ENCODE measurements at places on chromosomes 5 and 9.

GRCh38 chr5:40962207-40962955 lies 53.1 kb downstream of the C7 start:
- no peak for DNase-seq

DNA sequence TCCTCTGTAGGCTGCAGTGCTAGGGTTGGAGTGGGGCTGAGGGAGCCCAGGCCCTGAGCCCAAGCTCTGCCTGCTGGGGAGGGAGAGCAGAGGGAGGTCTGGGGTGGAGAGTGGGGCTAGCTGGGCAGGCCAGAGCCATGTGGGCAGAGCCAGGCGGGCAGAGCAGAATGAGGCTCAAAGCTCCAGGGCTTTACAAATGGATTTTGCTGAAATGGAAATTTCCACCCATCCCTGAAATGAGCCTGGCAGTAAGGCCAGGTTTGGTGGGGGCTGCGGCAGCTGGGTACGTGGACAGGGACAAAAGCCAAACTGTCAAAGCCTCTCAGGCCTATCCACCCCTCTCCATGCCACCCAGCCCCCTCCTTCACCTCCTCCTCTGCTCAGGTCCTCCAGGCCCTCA lies 74.2 kb upstream of the ARAP3 start:
- DNase-seq: no peak

DNA sequence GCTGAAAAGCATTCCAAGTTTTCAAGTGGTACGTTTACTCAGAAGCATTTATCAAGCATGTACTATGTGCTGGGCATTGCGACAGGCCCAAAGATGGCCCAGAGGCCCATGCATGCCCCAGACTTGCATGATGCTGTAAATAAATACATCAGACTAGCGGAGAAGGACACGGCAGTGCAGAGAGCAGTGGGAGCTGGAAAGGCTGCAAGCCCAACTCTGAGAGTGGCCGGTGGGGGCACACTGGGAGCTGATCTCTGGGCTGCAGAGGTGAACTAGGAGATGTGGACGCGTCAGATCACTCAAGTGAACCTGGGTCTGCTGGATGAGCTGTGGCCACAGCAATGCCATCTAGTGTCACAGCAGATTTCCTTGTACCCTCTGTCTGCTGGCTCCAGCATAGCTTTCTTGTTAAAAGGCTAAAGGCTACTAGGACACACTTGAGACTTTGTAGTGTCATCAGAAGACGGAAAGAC lies 246.9 kb downstream of the FANCC start:
- no peak for DNase-seq

GRCh38 chr9:136719195-136719880 lies 7.0 kb downstream of the DIPK1B start:
- DNase-seq: no peak

DNA sequence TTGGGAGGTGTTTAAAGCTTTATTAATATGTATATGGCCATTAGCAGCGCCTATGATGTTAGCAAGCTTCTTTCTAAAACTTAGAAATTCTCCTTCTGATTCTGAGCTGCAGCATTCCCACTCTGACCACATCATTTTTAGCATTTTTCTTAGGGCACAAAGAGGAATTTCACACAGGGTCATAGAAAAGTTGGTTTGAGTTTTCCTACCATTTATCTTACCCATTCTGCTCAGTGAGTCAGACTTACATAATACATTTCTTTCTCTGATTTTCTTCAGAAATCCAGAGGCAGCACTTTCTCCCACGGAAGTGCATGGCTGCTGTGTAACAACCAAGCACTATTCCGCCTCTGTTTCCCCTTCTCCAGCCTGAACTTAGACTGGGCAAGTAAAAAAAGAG lies 246.6 kb downstream of the ARL15 start:
- DNase-seq: no peak

GRCh38 chr5:305050-305449 lies 16.5 kb upstream of the AHRR start:
- DNase-seq: no peak

- no peak for DNase-seq
Observed at GRCh38 chr5:107112216-107112615, 558.5 kb downstream of the EFNA5 start.

DNA sequence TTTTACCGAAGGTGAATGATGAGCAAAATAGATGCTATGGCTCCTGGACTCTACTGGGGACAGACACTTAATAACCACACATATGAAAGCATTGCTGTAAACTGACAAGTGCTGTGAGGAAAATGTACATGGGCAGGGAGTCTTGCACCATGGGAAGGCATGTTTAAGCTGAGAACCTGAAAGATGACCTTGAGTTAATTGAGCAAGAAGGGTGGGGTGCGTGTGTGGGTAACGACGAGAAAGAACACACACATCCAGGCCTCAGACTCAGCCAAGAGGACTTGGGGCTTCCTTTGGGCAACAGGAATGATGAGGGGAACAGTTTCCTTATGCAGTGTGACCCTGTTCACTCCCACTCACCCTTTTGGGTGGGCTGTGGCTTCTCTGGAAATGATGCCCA lies 73.1 kb downstream of the HSPA4 start:
- DNase-seq: no peak

DNA sequence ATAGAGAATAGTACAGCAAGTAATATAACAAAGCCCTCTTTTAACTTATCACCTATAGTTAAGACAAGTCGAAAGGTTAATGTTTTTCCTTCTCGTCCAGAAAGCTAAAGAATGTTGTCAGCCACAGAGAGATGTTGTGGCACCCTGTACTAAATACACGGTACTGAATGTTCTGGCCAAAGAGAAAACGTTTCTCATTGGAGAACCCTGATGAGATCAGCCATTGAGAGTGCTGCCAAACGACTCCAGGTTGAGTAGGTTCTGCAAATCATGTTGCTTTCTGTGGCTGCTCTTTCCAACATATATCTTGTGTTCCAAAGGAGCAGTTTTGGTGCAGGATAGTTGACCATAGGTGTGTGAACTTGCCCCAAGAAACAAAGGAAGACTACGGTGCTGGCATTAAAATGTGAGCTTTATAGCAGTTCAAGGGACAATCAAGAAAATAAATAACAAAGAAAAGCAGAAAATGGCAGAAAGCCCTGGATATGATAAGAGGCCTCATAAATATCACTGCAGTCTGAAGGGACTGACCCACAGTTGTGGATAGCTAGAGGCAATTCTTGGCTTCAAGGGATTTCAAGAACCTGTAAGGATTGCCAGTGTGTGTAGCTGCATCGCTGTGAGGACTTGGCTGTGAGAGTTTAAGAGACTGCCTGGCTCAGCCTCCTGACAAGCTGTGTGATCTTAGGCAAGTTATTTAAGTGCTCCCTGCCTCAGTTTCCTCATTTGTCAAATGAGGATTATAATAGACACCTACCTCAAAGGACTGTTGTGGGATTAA lies 102.7 kb downstream of the ARHGEF28 start:
- no peak for DNase-seq

DNA sequence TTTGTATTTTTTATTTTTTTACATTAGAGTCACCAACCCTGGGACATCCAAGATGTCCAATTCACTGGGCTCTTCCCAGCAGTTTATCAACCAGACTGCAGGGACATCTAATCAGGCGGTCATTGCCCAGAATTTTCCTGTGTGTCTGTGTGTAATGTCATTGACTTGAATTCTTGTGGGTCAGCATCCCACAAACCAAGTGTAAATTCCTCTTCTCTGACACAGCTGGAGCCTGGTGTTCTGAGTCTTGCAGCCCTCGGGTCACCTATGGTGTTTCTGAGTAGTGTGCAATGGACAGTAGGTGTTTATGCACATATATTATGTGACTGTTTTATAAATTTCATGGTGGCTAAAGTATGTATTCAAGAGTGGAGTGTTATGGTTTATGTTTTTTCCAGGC lies 815.7 kb downstream of the SEMA5A start:
- DNase-seq: no peak

GRCh38 chr5:103772248-103772647 lies 209.7 kb upstream of the NUDT12 start:
- DNase-seq: no peak

- no peak for DNase-seq
Observed at GRCh38 chr5:133480866-133481265, 131.5 kb downstream of the FSTL4 start.

- DNase-seq: no peak
Observed at GRCh38 chr5:59766427-59767210, 126.9 kb downstream of the PDE4D start.

GRCh38 chr5:5424736-5425135 lies 2.3 kb downstream of the ICE1 start:
- no peak for DNase-seq

DNA sequence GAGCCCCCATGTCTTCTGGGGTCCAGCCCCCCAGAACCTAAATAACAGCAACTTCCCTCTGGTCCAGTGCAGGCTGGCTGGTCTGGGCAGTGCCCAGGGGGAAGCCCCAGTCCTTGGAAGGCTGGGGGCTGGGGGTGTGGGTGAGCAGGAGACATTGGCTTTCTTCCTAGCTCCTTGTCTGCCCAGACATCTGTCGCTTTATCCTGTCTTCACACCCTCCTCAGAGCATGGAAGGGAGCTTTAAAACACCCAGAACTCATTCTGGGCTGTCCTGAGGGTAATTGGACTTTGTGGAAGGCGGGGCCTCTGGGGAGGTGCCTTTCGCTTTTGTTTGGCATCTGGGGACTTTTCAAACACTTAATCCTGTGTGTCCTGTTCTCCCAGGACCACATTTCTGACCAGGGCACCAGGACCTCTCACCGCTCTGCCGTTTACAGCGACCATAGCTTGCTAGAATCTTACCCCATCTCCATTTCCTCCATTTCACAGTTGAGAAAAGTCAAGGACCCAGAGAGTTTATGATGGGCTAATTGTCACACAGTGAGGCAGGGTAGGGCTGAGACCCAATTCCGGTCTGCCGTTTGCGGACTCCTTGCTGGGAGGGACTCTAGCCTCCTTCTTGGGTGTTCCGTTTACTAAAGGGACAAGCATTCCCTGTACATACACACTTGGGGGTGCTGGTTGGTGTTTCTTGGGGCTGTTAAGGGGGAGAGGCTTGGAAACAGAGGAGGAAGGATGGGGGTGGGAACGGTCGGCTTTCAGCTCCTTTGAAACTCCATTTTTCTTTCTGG lies 1.1 kb downstream of the GSN start:
- DNase-seq: no peak

DNA sequence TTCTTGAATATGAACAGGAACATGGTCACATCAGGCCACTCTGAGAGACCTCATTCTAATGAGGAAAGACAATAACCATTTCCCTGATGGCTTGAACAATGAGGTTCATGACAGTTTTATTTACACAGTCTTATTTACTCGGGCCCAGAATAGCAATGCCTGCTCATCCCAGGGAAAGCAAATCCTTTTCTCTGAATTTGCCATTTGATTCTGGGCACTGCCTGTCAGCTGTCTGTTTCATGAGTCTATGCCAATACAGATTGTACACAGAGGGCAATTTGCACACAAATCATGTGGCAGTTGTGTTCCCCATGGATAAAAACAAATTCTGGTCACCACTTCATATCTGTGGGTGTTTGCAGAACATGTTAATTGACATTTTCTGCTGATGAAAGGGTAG lies 492.5 kb downstream of the ACTL7B start:
- DNase-seq: no peak

DNA sequence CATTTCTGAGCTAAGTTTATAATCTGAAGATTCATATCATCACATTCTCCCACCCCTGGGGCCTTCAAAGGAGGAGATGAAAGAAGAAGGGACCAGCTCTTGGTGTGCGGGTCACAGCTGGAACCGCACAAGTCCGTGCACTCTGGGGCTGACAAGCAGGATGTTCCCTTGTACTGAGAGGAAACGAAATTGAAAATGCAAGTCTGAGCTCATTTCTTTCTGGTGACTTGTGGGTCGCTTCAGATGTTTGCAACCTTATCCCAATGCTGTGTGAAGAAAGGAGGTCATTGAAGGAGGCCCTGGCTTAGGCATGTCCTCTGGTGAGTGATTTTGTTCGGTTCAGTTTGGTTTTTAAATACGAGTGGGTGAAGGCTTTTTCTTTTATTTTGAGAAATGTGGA lies 59.6 kb downstream of the C9orf152 start:
- peak; percentile 49 for DNase-seq

DNA sequence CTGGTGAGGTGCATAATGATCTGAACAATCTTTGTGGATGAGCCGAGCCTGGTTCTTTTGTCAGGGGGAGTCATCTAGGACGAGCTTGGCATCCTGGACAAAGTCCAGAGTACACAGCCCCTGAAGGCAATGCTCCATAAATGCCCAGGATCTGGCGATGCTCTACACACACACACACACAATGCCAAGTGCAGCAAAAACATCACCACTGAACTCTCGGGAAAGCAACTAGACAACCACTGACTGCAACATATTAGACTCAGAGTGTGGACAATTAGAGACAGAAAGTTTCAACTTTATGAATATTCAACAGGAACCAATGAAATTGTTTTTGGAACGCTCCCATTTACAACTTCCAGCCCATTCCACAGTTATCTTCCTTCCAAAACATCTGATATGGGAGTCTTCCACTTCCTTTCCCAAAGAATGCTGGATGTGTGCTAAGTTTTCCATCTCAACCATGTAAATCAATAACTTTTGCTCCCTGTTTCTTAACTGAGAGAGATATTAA lies 227.6 kb upstream of the ANKRD55 start:
- no peak for DNase-seq

DNA sequence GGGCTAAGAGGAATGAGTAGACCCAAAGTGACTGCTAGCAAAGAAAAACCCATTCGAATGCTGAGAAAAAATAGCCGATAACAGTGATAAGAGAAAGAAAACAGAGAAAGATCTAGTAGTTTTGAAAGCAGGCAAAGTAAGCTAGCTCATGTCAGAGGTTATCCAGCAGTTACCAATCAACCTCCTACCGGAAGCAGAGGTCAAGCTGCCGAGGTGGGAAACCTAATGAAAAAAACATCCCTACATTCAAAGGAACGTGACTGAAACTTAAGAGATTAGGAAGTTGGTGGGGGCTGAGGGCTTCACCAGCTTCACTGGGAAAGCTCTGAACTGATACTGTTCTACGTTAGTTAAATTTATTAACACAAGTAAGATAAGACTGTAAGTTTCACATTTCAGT lies 32.6 kb downstream of the SSBP2 start:
- DNase-seq: no peak

DNA sequence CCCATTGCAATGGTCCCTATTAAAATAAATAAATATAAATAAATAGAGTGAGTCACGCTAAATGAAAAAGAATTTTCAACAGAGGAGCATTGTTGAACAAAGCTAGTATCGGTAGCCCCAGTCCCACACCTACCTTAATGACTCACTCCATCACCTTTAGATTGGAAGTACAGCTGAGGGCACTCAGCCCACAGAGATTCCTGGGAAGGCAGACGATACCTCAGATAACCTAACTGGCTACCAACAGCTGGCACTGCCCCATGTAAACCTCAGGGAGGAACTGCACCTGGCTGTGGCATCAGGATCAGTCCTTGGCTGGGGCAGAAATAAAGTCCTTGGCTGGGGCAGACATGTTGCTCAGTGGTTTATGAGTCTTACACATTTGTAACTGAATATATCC lies 49.3 kb downstream of the SPRY4 start:
- DNase-seq: no peak

Measured in CD4-positive, alpha-beta T cell treated with Interleukin-15 for 4 hours (primary cell).